Ovary (tissue), 10 donors: ENCODE measurements at places on chromosomes 13 and 19.

GRCh38 chr19:49758292-49758691 lies 4.8 kb downstream of the TSKS start:
- DNase-seq = peak; percentile 59

DNA sequence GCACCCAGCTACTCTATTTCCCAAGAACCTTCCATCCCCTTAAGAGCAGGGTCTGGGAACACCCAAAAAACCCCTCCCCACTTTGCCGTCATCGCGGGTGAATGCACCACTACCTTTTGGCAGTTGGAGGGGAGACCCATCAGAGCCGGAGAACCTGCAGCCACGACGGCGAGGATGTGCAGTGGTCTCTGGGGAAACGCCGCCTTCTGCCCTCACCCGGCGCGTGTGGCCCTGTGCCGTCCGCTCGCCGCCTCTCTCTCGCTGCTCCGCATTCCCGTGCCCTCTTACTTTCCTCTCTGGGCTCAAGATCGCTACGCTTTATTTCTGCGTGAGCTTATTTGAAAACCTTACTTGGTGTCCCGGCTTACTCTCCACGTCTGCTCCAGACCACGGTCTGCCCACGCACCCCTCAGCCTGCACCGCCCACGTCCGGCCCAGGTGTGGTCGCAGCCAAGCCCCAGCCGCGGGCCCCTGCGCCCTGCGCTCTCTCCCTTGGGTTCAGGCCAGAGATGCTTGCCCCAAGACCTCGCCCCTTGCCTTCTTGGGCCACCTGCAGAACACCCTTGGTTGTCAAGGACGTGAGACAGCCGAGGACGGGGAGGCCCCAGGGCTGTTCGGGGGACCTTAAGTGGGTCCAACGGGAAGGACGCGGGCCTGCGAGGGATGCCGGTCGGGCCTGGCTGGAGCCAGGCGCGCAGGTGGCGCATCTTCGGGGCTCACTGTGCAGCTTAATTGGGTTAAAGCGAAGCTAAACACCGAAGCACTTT lies 2.0 kb upstream of the MAB21L1 start:
- DNase-seq = no peak

- DNase-seq = no peak
These were observed 68.2 kb downstream of the LMO7 start for GRCh38 chr13:75704194-75704926.

GRCh38 chr13:91108315-91108714 lies 239.2 kb upstream of the MIR17HG start:
- DNase-seq = no peak
